ENCODE measurements at places on chromosomes 7 and 10.

GRCh38 chr7:151226560-151226874 lies 488 bp downstream of the ABCF2 start:
- no peak for DNase-seq

GRCh38 chr7:128739990-128740682 lies 977 bp downstream of the CALU start:
- no peak for DNase-seq

GRCh38 chr10:35041502-35041879 lies 48.6 kb downstream of the CUL2 start:
- no peak for DNase-seq

GRCh38 chr7:143316492-143316891 lies 581 bp downstream of the CLCN1 start:
- DNase-seq: no peak

- no peak for DNase-seq
Measured at GRCh38 chr7:97224316-97224715, 106.8 kb downstream of the SDHAF3 start.

GRCh38 chr10:69049566-69049961 lies 38.3 kb upstream of the SRGN start:
- DNase-seq: no peak

DNA sequence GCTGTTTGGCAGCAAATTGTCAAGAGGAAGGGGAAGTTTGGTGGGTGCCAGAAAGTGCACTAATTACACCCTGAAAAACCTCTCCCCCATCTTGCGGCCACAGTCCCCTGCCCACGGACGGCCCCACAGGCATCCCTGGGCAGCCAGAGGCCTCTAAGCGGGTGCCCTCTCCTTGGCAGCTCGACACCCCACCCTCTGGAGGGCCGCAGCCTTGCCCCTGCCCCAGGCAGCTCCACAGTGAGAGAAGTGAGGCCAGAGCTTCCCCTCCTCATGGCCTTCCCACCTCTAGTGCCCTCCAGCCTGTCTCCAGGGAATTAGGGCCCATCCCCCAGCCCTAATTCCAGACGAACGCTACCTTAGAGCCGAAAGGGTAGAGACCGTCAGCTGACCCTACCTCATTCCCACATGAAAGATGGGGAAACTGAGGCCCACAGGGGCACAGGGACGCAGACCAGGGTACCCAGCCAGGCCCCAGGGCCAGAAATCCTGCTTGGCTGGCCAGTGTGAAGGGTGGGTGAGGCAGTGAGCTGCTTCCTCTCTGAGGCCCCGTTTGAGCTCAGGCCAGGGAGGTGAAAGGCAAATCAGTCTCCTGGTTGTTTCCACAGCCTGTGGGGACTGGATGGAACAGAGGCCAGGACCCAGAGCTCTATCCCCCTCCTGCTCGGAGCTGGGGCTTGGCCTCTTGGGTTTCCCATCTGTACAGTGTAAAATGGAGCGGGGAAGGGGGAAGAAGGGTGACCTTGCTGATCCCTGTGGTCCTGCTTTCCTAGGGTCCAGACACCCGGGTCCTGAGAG lies 10.0 kb downstream of the ZCCHC24 start:
- DNase-seq: no peak

- no peak for DNase-seq
Measured at GRCh38 chr7:134879815-134880475, 100.5 kb downstream of the CALD1 start.

- DNase-seq: no peak
Measured at GRCh38 chr7:30048582-30048981, 20.4 kb downstream of the PLEKHA8 start.

DNA sequence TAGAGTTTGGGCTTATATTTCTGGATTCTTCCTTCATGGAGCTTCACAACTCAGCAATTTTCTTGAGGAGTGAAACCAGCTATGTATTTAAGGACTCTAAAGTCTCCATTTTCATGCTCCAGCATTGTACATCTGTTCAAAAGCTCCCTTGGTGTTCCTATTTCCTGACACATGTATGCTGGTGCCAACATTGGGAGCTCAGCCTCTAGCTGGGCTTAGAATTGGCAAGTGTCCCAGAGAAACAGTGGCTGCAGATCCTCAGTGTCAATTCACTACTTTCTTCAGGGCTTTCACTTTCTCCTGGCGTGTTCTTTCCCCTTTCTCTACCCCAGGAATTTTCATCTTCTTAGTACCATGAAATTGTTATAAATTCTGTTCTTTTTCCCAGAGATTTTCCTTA lies 103.1 kb downstream of the ZNF467 start:
- no peak for DNase-seq

Data from activated gamma-delta T cell treated with Interleukin-2 at 50 U/mL for 16 hours (primary cell).